ENCODE measurements at places on chromosomes 7 and 10.

- DNase-seq = no peak
Measured at GRCh38 chr10:4848356-4849041, 22.5 kb downstream of the AKR1E2 start.

GRCh38 chr7:34096198-34096651, 190.9 kb downstream of the BMPER start:
- no peak for DNase-seq

DNA sequence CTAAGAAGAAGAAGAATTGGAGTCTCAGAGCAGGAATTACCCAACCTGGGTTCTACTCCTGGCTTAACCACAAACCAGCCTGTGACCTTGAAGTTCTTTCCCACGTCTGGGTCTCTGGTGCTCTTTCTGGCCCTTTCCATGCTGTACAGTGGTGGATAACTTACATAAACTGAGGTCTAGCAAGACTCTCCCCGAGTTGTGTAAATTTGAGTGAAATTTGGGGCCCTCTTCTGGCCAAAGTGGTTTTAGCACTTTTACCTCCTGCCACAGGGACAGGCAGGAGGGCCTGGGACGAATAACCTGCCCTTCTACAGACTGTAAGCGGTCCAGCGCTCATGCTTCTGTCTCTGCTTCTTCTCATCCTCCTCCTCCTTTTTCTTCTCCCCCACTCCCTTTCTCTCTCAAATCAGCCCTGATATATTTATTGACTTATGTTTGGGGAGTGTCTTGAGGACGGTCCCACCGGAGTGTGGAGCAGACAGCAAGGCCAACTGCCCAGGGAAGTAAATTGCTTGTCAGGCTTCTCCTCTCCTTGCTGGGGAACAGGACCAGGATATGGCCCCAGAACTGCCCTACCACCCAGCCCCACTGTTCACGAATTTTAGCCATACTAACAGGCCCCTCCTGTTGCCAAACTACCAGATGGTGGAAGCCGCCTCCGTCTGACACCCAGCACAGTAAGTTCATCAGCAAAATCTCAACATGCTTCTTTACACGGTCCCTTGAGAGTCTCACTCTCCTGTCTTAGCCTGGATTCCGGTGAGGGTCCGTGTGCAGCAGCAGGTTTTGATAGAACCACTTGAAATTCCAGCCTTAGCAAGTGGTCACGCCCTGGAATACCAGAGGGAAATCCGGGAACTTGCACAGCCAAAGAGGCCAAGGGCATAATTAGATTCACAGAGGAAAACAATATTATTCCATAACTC, 4.0 kb upstream of the SH3PXD2A start:
- peak; percentile 37 for DNase-seq

DNA sequence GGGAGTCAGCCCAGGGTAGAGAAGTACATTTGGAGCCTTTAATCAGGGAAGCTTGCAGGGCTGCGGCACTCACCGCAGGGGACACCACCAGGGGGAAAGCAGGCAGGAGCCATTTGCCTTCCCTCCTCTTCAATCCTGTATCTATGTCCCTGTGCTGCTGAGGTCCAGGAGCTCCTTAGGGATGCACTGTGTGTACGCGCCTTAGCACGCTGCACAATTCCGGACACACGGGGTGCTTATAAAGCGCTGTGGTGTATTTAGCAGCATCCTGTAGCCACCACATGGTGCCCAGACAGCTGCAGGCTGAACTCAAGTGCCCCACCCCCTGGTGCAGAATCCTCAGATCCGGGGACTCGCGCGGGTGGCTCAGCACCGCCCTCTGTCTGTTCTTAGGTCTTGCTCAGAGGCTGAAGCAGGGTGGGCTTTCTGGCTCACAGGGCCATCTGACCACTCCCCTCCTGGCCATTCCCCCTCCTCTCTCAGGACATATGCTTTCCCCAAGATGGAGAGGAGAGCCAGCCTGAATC, 421.4 kb downstream of the SDK1 start:
- DNase-seq = peak; percentile 10

DNA sequence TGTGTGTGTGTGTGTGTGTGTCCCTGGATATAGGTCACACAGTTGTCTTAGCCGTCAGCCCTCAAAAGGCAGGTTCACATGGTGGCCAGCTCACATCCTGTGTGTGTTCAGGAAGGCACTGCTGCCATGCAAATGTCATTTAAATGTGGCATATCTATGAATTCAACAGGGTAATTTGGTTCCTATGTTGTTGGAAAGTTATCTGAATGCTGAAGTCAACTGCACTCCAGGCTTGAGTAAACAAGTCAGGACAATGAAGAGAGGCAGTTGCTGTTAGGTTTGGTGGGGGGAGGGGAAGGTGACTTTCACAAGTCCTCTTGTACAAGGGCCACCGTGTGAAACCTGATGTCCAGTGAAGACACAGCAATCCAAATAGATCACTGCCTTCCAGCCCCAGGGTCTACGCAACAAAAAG, 61.1 kb downstream of the PTPRE start:
- DNase-seq = no peak

- no peak for DNase-seq
Measured at GRCh38 chr7:116258734-116259133, 48.4 kb downstream of the TES start.

Data from stimulated activated CD4-positive, alpha-beta T cell treated with anti-CD3 and anti-CD28 coated beads, Interleukin-1b, Interleukin-23, amount 100 ng/mL, for 48 hours (primary cell).